ENCODE measurements at places on chromosomes 3 and 15. TPM values are rescaled to one million over a fixed set of nuclear protein-coding genes. Genes with fewer than 3 reads are reported as not detected.
A peak's percentile ranks its signal among the peaks of the same experiment; 100 is the strongest.

GRCh38 chr15:70025413-70026296, 72.1 kb downstream of the TLE3 start:
- H3K36me3 ChIP-seq: no peaks in the 10 kb centered on the region
- H3K4me1 ChIP-seq: peaks cover 4% of the 10 kb centered on the region
- no peak for DNase-seq

DNA sequence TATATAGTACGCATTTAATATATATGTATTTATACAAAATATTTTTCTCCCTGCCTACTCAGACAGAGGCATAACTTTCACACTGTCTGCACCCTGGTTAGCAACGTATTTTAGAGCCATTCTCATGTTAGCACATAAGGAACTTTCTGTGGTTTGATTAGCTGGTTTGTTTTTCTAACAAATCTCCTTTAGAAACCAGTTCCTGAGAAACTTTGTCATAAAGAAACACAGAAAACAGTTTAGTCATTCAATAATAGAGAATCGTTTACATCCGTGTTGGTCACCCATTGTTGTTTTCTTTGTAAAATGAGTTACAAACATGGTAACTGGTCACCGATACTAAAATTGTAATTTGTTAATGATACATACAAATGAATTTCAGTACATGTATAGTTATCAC, 5.9 kb upstream of the NGRN start:
- H3K27ac ChIP-seq: no peak overlapping the region
- H3K27me3 ChIP-seq: peaks cover 13% of the 10 kb centered on the region
- no peak overlapping the region for H3K4me3 ChIP-seq
- no peaks in the 10 kb centered on the region for H3K36me3 ChIP-seq
- peak; percentile 10 for DNase-seq

GRCh38 chr15:99928429-99928981, 195.3 kb upstream of the LYSMD4 start:
- H3K36me3 ChIP-seq: no peaks in the 10 kb centered on the region
- no peak overlapping the region for H3K27ac ChIP-seq
- no peaks in the 10 kb centered on the region for H3K4me1 ChIP-seq
- peak; percentile 66 for DNase-seq

- no peaks in the 10 kb centered on the region for H3K36me3 ChIP-seq
- DNase-seq: no peak
- no peak overlapping the region for H3K4me3 ChIP-seq
- no peaks in the 10 kb centered on the region for H3K4me1 ChIP-seq
These were observed 36.0 kb downstream of the LDHAL6B start for GRCh38 chr15:59242649-59243048.

GRCh38 chr3:125107363-125107762, 51.6 kb upstream of the HEG1 start:
- no peak for DNase-seq
- H3K36me3 ChIP-seq: no peaks in the 10 kb centered on the region
- no peaks in the 10 kb centered on the region for H3K27me3 ChIP-seq
- H3K4me1 ChIP-seq: peaks cover 40% of the 10 kb centered on the region
- H3K4me3 ChIP-seq: no peak overlapping the region

GRCh38 chr3:192850451-192850981, 67.1 kb downstream of the MB21D2 start:
- H3K27ac ChIP-seq: no peak overlapping the region
- no peak overlapping the region for H3K4me3 ChIP-seq

ROBO2 gene
- 14.5 TPM for total RNA-seq

SLC28A2 gene
- not detected for total RNA-seq

OSTN gene
- total RNA-seq: 0.28 TPM

Data from IMR-90 (cell line).